ENCODE measurements at places on chromosomes 13 and 19. TPM values are rescaled to one million over a fixed set of nuclear protein-coding genes. Genes with fewer than 3 reads are reported as not detected.

Gene FBXO17
- 36.4 TPM for total RNA-seq

DNA sequence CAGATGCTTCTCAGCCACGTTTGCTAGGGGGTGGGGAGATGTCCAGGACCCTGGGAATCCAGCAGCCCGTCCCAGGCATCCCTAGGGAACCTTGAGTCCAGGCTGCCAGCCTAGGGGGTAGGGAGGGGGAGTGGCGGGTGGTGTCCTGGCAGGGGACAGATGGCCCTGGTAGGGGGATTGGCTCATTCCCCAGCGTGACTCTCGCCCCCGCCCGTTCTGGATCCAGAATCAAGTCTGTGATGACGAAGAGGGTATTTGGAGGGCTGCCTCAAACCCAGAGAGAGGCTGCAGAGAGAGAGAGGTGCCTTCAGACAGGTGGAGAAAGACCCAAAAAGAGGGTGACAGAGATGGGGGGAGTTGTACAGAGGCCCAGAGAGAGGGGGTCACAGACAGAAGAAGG lies 4.1 kb downstream of the SLC17A7 start:
- no peaks in the 10 kb centered on the region for H3K36me3 ChIP-seq
- no peak for DNase-seq
- no peak overlapping the region for H3K4me3 ChIP-seq
- peaks cover 75% of the 10 kb centered on the region for H3K27me3 ChIP-seq
- no peak overlapping the region for H3K27ac ChIP-seq

DNA sequence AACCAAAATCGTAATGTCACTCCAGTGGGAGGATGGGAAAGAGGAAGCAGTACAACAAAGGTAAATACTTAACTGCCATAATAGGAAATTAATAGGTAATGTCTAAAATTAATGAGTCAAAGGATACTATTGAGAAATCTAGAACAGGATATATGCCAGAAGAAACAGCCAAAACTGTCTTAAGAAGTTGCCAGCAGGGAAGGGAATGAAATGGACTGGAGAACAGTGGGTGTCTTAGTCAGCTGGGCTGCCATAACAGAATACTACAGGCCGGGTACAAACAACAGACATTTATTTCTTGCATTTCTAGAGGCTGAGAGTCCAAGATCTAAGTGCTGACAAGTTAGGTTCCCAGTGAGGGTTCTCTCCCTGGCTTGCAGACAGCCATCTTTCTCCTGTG lies 40.3 kb upstream of the IPO5 start:
- H3K4me3 ChIP-seq = no peak overlapping the region
- no peaks in the 10 kb centered on the region for H3K36me3 ChIP-seq
- DNase-seq = peak; percentile 53
- H3K27ac ChIP-seq = no peak overlapping the region
- H3K27me3 ChIP-seq = no peaks in the 10 kb centered on the region
- peaks cover 10% of the 10 kb centered on the region for H3K4me1 ChIP-seq

GRCh38 chr19:49605605-49606004 lies 14.6 kb downstream of the PRR12 start:
- H3K4me3 ChIP-seq = no peak overlapping the region
- no peaks in the 10 kb centered on the region for H3K27me3 ChIP-seq
- H3K4me1 ChIP-seq = no peaks in the 10 kb centered on the region
- H3K36me3 ChIP-seq = peaks cover 29% of the 10 kb centered on the region
- no peak for DNase-seq
- no peak overlapping the region for H3K27ac ChIP-seq

DNA sequence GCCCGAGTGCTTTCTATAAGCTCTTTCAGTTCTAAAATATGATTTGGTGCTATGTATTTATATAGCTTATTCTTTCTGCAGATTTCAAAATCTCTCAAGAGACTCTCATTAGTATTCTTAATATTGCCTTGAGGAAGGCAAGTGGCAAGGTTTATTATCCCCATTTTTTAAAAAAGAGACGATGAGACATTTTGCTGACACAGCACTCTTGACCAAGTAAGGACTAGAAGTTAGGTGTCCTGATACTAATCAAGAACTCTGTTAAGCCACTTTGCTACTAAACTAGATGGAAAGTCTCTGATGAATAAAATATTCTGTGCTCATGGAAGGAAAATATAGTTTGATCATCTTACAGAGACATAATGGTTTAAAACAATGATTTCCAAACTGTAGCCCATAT lies 164.7 kb downstream of the MZT1 start:
- DNase-seq = no peak
- H3K4me1 ChIP-seq = no peaks in the 10 kb centered on the region
- H3K36me3 ChIP-seq = no peaks in the 10 kb centered on the region
- H3K27me3 ChIP-seq = no peaks in the 10 kb centered on the region
- no peak overlapping the region for H3K4me3 ChIP-seq
- H3K27ac ChIP-seq = no peak overlapping the region

DNA sequence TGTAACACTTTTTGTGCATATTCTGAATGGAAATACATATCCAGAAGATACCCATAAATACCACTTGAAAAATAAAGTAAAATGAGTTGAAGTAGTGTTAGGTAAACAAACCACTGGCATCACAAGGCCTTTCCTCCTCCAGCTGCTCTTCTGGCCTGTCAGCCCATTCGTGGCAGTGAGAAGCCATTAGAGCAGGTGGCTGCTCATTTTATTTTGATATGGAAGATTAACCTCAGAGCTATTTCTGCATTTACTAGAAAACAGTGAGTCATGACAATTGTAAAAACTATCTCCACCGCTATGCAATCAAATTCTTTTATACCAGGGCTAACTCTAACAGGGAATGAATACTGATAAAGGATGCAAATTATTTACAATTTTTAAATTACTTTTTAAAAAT lies 2898.1 kb downstream of the PCDH9 start:
- DNase-seq = no peak
- H3K4me1 ChIP-seq = no peaks in the 10 kb centered on the region
- no peak overlapping the region for H3K27ac ChIP-seq
- H3K27me3 ChIP-seq = no peaks in the 10 kb centered on the region
- H3K36me3 ChIP-seq = no peaks in the 10 kb centered on the region

Gene OR1M1
- total RNA-seq = not detected

DNA sequence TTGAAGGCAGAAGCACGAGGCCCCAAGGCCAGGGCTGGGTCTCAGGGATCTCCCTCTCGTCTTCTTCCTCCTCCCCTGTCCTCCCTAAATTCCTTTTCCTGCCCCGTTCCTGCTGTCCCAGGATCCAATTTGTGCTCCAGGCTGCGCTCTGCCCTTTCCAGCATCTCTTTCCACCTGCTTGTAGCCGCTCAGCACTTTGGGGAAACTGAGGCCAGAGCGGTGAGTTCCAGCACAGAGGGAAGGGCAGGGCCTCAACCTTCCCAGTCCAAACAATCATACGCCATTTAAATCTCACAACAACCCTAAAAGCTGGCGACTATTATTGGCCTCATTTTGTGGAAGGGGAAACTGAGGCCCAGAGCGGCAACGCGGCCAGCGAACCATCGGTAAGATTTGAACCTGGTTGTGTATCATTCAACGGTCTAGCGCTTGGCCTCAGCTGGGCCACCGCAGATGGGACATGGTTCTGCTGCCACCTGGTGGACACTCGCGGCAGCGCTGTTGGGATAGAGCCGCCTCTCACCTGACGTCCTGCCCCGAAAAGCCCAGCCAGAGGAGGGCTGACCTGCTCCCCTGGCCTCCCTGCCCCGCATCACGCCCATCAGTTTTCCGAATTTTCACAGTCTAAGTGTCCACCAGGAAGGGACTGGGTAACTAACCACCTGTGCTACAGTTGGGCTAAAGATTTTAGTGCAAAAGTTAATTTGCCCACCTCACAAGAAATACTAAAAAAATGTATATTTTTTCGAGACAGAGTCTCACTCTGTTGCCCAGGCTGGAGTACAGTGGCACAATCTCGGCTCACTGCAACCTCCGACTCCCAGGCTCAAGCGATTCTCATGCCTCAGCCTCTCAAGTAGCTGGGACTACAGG lies 4.2 kb upstream of the RPL18A start:
- DNase-seq = peak; percentile 78

DNA sequence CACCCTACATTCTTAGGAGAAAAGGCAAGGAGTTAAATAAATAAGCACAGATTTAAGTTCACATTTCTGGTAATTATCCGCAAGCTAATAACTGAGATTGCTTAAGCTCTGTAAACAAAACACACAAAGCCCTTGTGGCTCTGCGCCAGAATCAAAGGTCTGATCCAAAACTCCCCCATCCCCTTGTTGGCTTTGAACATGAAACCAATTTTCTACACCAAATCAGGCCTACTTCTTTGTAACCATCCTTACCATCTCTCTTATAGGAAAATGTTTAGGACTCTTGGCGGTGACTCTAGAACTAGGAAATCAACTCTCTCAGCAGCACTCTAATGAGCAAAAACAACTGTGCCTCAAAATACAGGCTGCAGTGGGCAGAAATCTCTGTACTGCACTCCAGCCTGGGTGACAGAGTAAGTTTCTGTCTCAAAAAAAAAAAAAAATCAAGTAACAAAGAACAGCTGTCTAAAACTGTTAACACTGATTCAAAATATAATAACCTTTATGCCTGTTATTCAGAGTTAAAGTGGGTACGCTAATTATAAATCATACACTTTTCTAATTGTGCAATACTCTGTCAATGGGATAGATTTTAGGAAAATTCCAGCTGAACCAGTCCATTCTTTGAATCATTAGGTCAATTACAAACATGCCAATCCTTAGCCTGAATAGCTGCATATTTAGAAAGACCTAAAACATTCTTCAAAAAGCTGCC lies 25.8 kb downstream of the ABCC4 start:
- H3K36me3 ChIP-seq = no peaks in the 10 kb centered on the region
- H3K4me1 ChIP-seq = peaks cover 6% of the 10 kb centered on the region
- H3K27me3 ChIP-seq = no peaks in the 10 kb centered on the region
- H3K4me3 ChIP-seq = no peak overlapping the region
- no peak for DNase-seq
- no peak overlapping the region for H3K27ac ChIP-seq

Gene PEX11G
- 5.2 TPM for total RNA-seq

Gene SF3A2
- 20.9 TPM for total RNA-seq

- peaks cover 22% of the 10 kb centered on the region for H3K4me1 ChIP-seq
- peak overlapping the region; percentile 83 for H3K4me3 ChIP-seq
- no peaks in the 10 kb centered on the region for H3K27me3 ChIP-seq
- H3K27ac ChIP-seq = peak overlapping the region; percentile 92
Observed at GRCh38 chr19:2235381-2236063, 607 bp downstream of the PLEKHJ1 start.

DNA sequence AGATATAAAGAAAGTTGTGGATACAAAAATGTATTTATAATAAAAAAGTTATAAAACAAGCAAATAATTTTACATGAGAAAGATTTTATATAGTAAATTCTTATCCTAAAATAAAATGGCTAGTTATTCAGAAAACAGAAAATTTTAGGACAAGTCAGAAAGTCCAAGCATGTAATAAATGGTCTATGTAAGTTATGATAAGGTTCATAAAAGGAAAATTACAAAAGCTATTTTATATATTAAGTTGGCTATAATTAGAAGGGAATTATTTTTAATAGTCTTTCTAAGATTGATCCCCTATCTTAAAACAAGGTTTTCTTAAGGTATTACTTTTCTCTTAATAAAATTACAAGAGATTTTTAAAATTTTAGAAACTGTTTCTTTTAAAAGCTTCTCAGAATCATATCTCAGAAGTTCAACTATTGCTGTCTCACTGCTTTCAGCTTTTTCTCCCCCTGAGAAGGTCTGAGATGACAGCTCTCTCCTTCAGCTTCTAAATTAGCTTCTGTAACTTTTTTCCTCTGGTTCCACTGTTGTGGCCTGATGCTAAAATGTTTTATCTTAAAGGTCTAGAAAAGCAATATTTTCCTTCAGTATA lies 8.7 kb downstream of the CCDC169 start:
- no peak overlapping the region for H3K4me3 ChIP-seq
- no peak overlapping the region for H3K27ac ChIP-seq
- H3K36me3 ChIP-seq = no peaks in the 10 kb centered on the region
- H3K27me3 ChIP-seq = 0 out of 2 replicates have a peak, but pooled peaks cover 6% of the 10 kb centered on the region

GRCh38 chr13:21673789-21674489 lies 3.1 kb downstream of the FGF9 start:
- DNase-seq = peak; percentile 63
- H3K36me3 ChIP-seq = no peaks in the 10 kb centered on the region
- H3K27me3 ChIP-seq = peaks cover 70% of the 10 kb centered on the region

- H3K4me1 ChIP-seq = no peaks in the 10 kb centered on the region
- H3K27me3 ChIP-seq = no peaks in the 10 kb centered on the region
- no peak overlapping the region for H3K4me3 ChIP-seq
- no peak overlapping the region for H3K27ac ChIP-seq
- no peak for DNase-seq
Observed at GRCh38 chr13:48579165-48579918, 46.5 kb upstream of the RCBTB2 start.

Measured in GM23248 (cell line).